ENCODE measurements at places on chromosomes 16 and 17. TPM values are rescaled to one million over a fixed set of nuclear protein-coding genes. Genes with fewer than 3 reads are reported as not detected.

The LITAFD gene
- total RNA-seq = not detected

The SLC12A3 gene
- not detected for total RNA-seq

The LDHD gene
- total RNA-seq = 0.64 TPM

The VKORC1 gene
- 51.0 TPM for total RNA-seq

The EVPL gene
- 0.05 TPM for total RNA-seq

The SERPINF2 gene
- total RNA-seq = 68.6 TPM

The NPIPA2 gene
- total RNA-seq = 18.5 TPM

- DNase-seq = peak; percentile 55
Measured at GRCh38 chr16:4200000-4200780, 41.7 kb downstream of the SRL start.

GRCh38 chr16:76303637-76304314 is 26.6 kb downstream of the CNTNAP4 start:
- DNase-seq = no peak

DNA sequence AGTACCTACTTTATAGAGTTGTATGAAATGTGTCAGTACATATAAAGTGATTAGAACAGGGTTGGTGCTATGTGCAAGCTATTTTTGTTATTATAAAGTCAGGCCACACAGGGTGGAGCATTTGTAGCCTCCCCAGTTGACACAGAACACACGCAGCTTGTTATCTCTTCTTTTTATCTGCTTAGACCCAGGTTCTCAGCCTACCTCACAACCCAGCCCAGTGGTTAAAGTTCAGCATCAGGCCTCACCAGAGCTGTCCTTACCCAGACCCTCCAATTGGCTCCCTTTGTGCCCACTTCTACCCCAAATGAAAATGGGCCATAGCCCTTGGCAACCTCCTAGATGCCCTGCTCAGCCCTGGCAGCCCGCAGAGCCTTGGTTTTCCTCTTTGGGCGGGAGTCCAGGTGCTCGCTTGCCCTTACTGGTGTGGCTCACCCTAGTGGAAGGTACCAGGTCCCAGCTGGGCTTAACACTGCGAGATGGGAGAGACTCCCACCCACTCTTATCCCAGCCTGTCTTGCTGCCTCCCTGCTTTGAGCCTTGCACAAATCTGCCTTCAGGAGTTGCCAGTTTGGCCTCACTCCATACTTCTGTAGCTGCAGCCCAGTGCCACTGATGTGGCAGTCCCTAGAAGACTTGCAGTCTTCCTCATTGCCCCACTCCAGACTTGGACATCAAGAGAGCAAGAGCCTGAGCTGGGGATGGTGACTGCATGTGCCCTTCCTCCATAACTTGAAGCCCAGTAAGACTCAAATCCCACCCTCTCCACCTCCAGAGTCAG is 1.1 kb upstream of the PIGS start:
- DNase-seq = no peak

GRCh38 chr17:46979147-46979863 is at the start of gene RPRML:
Gene RPRML (minus strand): TSS chr17:46979253. CDS start chr17:46979007, 246 bp downstream.
- peak; percentile 24 for DNase-seq

- DNase-seq = no peak
Measured at GRCh38 chr17:55580596-55581133, 69.4 kb upstream of the SMIM36 start.

DNA sequence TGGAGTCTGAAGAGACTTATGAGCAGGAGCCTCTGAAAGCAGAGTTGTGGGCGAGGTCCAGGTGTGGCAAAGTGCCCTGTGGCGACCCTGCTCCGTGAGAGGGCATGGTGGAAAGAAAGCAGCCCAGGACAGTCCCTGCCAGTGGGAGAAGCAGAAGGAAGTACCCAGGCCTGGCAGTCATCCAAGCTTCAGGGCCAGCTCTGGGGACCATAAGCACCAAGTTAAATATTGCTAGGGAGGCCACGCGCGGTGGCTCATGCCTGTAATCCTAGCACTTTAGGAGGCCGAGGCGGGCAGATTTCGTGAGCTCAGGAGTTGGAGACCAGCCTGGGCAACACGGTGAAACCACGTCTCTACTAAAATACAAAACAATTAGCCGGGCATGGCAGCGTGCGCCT is 4.9 kb upstream of the ASGR1 start:
- DNase-seq = no peak

DNA sequence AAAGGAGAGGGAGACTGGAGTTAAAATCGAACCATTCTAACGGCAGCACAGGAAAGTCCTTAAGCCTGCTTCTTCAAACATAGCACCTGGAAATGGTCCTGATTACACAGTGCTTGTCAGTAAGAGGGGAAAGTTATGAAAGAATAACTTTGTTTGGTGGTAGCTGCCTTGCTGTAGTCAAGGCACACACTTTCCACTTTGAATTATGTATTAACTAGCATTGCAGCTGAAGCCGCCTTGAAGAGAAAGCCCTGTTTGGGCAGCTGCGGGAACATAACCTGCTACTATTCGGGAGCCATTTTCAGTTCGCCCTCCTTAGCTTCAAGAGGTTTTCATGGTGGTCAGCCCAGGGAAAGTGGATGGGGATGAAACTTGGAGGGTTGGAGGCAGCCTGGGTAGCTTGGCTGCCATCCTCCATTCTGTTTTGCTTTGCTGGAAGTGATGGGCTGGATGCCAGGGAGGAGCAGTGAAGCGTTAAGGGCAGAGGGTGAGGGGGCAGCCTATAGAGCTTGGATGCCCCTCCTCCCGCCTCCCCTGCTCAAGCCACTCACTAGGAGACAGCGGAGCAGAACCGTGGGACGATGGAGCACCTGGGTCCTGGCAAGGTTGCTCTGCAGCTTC is 5.3 kb upstream of the HAS3 start:
- DNase-seq = no peak

DNA sequence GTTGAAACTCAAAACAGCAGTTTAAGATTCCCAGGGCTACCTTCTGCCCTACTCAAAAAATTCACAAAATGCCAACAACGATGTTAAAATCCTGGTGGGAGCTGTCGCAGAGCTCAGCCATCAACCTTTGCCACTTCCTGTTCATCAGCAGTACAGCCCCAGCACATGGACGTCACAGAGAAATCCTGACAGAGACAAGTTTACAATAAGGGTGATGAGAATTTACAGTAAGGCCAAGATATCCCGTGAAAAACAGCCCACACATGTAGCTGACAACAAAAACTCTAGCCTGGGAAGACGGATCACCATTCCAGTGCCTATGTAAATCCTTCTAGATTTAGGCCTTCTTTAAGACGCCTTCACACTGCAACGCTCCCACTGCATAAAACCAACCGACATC is 18.8 kb downstream of the USP22 start:
- no peak for DNase-seq

DNA sequence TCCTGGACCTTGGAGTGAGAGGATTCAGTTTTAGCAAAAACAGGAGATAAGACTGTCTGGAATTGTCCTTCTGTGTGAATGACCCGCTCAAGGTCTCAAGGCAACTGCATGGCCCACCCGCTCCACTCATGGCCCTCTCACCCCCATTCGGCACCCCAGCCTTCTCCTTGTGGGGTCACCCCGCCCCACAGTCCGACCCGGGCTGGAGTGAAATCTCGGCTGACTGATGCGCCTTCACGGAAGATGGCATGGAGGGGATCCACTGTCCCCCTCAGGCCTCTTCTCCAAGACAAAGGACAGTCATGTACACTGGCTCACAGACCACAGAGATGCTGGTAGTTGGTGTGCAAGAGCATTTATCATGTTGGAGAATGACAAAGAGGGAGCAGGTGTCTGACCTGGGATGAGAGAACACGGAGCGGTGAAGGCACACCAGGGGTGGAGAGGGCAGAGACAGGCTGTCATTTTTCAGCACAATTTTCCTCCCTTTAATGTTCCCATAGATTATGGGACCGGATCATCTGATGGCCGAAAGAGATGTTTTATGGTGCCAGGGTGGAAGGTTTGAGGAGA is 391.9 kb upstream of the TNRC6C start:
- no peak for DNase-seq

DNA sequence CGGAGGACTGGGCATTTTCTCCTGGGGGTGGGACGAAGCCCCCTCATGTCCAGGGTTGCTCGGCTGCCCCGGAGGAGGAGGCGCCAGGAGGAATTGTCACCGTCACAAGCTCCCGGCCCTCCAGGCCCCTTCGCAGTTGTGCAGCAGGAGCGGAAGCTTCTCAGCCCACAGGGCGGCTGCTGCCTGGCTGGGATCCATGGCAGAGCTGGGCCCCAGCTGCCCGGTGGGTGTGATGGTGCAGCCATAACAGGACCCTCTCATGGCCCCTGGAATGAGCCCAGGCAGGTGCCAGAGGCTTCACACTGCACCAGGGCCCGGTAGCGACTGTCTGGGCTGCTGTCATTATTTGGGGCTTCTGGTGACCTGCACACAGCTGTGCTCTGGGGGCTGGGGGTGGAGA is 54.9 kb upstream of the GNG13 start:
- DNase-seq = no peak

GRCh38 chr17:81924557-81925532 is 2.7 kb downstream of the MAFG start:
- DNase-seq = no peak

DNA sequence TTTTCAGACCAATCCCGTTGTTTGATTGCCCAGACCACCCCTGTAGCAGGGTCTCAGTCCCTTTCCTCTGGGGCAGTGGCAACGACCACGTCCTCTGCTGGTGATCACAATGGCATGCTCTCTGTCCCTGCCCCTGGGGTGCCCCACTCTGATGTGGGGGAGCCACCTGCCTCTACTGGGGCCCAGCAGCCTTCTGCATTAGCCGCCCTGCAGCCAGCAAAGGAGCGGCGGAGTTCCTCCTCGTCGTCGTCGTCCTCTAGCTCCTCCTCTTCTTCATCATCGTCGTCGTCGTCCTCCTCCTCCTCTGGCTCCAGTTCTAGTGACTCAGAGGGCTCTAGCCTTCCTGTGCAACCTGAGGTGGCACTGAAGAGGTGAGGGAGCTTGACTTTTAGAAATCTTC is 9.2 kb downstream of the ELOB start:
- DNase-seq = no peak

DNA sequence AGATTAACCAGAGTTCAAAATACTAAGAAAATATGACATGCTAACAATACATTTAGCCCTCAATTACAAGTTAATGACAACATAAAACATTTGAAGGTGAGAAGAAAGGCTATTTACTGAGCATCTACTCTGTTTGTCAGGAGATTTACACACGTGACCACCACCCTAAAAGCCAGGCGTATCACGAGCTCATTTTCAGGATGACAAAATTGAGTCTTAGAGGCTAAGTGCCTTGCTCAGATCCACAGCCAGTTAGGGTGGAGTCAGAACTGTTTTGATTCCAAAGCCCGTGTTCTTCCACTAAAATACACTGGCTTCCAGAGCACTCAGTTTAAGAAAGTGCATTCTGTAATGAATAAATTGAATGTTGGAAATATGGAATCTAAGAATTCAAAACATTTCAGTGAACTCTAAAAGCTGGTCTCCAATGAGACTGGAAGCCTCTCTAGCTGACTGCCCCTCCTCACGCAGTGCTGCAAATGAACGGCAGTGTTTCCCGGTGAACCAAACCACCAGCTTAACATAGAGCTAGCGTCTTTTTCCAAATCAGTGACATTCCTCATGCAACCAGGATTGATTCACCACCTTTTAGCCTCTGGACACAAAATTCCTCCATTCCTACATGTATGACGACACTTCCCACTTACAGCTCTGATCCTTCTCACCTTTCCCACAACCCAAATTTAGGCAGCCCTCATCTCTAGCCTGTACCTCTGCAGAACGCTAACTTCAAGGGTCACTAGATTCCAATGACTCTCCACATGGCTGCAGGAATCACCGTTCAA is 5.9 kb downstream of the ZDHHC7 start:
- no peak for DNase-seq

GRCh38 chr17:77637818-77638575 is 320.5 kb upstream of the TNRC6C start:
- DNase-seq = no peak

- no peak for DNase-seq
Measured at GRCh38 chr16:3798838-3799237, 81.5 kb upstream of the TRAP1 start.

- no peak for DNase-seq
Measured at GRCh38 chr17:81264640-81265039, 25.5 kb downstream of the NDUFAF8 start.

GRCh38 chr16:19085679-19086200 is 18.3 kb downstream of the COQ7 start:
- no peak for DNase-seq

GRCh38 chr16:81558444-81559175 is 114.0 kb downstream of the CMIP start:
- peak; percentile 59 for DNase-seq

- no peak for DNase-seq
Measured at GRCh38 chr17:66192378-66192687, 400 bp upstream of the CEP112 start.

Data from progenitor cell of endocrine pancreas (in vitro differentiated cells).